ENCODE measurements at places on chromosomes 5 and 9.

- DNase-seq, result no peak
These were observed 94.0 kb downstream of the SPATA31D1 start for GRCh38 chr9:82082563-82082962.

GRCh38 chr5:123068368-123068938, 20.6 kb upstream of the PRDM6 start:
- DNase-seq, result no peak

GRCh38 chr9:137353223-137354152, 51.4 kb upstream of the NRARP start:
- no peak for DNase-seq

GRCh38 chr5:154972476-154973080, 31.7 kb downstream of the MRPL22 start:
- no peak for DNase-seq

Measured in stimulated activated CD4-positive, alpha-beta T cell treated with anti-CD3 and anti-CD28 coated beads, Interleukin-12 subunit alpha, Interleukin-12 subunit beta, amount 100 ng/mL, for 48 hours (primary cell).